ENCODE measurements at places on chromosomes 2 and 18.

GRCh38 chr2:157793053-157793612 is 83.0 kb downstream of the ACVR1 start:
- no peak for DNase-seq

DNA sequence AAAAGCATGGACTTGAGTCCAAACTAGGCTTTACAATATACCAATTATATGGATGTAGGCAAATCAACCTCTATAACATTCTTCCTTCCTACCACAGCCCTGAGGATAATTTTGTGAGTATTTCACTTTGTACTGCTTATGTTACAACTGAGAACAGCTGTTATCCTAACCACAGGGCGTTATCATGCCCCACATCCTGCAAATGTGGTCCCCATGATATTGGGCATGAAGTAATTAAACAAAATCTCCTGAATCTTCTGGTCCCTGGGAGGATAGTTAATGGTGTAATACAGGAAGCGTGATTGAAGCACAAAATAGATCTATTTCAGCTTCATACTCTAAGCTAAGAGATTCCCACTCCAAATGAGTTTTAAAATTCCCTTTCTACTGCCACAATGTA is 223.6 kb downstream of the CDH20 start:
- DNase-seq, result peak; percentile 52

GRCh38 chr2:59920307-59920706 is 633.1 kb downstream of the BCL11A start:
- no peak for DNase-seq

GRCh38 chr18:22219568-22220355 is 50.4 kb downstream of the GATA6 start:
- no peak for DNase-seq

DNA sequence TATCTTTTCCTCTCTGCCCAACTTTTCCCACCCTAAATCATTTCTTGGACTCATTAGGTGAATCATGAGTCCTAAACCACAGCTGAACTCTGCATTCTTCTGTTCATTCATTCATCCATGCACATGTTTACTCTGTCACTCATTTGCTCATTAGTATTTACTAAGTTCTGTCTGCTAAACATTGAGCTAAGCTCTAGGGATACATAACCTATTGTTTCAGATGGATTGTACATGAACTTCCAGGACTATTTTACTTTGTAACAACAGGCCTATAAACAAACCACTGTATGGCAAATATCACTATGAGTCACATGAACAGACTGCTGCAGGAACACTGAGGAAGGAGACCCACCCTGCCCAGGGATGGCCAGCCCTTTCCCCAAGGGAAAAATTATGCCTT is 14.6 kb upstream of the DYNC2LI1 start:
- no peak for DNase-seq

DNA sequence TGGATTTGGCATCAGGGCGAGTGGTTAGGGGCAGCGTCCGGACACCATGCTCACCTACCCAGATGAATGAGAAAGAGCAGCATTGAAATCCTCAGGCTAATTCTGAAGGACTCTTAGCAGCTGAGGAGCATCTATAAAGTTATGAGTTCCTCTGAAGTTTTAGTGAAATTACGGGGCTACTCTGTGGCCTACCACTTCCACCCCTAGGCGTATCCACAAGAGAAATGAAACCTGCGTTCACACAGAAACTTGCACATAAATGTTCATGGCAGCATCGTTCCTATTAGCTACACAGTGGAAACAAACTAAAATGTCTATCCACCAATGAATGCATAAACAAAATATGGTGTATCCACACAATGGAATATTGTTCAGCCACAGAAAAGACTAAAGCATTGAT is 98.0 kb downstream of the GBX2 start:
- no peak for DNase-seq

- peak; percentile 50 for DNase-seq
Observed at GRCh38 chr2:62814123-62814522, 108.6 kb downstream of the EHBP1 start.

DNA sequence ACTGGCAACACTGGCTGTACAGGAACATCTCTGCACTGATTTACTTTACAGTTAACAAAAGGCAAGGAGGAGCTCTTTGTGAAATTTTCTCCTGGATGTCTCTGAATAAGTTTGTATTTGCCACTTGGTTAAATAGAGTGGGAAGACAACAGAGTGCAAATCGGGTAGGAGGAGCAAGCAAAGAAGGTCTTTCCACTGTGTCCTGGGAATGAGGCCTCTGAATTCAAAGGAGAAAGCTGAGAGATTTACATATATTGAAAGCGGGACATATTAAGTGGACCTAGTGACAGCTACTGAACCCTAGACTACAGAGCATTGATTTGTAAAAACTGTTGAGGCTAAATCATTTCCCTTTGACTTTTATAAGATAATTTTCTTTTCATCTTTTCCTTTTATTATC is 117.4 kb upstream of the CHRNA1 start:
- no peak for DNase-seq

GRCh38 chr2:154194909-154195643 is 323.4 kb downstream of the GALNT13 start:
- DNase-seq, result no peak

DNA sequence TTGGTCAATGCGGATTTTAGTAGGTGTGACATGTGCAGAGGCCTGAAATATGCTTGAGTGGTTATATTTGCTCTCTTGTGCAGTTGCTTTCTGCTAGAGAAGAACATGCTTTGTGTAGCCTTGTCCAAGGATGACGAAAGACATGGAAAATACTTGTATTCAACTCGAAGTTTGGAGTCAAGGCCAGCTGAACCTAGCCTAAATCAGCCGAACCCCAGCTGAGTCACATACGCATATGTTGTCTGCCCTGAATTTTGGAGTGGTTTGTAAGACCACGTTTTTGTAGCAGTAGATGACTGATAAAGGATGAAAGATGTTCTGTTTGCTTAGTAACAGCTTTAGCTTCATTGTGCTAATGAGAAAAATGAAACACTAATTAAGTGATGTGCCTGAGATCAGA is 22.5 kb upstream of the SPAG16 start:
- DNase-seq, result no peak

DNA sequence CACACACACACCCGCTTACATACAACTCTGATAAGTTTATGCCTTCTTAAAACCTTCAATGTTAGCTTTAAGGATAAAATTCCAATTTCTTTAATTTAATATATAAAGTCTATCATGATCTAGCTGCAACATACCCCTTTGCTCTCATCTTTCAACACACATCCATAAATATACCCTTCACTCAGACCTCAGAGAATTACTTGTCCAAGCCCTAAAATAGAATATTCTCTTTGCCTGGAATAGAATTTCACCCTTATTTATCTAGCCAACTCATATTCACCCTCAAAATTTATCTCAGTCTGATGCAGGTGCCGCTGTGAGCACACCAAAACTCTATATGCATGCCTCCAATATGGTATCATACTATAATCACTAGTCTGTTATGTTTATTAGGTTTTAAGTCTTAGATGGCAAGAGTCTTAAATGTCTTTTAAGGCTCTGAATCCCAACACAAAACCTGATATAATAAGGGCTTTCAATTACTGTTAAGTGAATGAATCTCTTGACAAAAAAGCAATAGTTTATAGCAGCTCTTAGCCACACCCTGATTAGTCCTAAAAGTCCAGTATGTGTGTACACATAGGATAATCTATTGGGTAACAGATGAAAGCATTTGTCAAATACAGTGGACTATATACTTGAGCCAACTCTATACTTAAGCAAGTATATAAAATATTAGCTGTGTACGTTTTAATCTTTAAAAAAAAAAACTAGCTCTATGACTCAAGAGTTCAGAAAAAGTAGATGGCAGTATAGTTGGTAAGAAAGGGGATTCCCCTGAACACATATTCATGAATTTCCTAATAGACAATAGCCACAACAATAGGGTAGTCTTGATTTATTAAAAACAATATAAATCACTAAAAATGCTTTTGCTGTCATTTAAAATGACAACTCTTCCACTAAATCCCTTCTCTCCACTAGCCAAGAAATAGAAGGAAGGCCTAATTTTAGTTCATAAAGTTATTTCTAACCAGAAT is 144.5 kb downstream of the EXOC6B start:
- no peak for DNase-seq

- no peak for DNase-seq
Observed at GRCh38 chr2:168816369-168816768, 13.9 kb downstream of the NOSTRIN start.

GRCh38 chr2:45874344-45874743 is 222.9 kb downstream of the PRKCE start:
- no peak for DNase-seq

- DNase-seq, result no peak
Observed at GRCh38 chr2:42127425-42128424, 41.4 kb upstream of the EML4 start.

GRCh38 chr2:189142893-189143759 is 36.4 kb downstream of the COL5A2 start:
- DNase-seq, result peak; percentile 72

DNA sequence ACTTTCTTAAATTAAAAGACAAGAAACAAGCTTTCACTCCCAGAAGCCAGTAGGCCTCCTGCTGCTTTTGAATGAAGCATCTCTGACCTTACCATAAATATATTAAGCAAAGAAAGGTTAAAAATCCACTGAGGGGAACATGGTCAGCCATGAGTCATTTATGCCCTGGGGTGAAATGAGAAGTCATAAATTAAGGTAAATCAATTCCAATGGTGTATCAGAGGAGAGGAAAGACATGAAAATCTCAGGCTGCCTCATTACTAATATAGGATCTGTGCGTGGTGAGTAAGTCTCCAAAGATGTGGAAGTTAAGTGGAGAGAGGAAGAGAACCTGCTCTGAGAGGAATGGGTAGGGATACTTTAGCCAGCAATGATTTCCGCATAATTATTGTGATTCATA is 292.3 kb upstream of the CHAC2 start:
- no peak for DNase-seq

- DNase-seq, result no peak
Observed at GRCh38 chr2:119674711-119675500, 4.1 kb upstream of the TMEM177 start.

DNA sequence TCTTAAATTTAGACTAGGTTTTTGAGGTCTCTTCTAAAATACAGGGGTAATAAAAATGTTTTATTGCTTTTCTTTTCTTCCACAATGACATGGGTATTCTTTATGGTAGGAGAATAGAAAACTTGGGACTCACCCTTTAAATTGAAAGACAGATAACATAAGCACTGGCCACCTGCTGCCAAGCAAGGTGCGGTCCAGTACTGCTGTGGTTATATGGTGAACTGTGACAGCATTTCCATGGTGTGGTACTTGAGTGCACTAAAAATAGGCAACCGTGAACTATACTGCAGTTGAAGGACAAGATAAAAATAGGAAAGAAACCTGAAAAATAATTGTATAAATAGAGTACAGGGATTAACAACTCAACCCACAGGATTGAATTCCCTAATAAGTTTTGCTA is 54.4 kb upstream of the GRB14 start:
- no peak for DNase-seq

DNA sequence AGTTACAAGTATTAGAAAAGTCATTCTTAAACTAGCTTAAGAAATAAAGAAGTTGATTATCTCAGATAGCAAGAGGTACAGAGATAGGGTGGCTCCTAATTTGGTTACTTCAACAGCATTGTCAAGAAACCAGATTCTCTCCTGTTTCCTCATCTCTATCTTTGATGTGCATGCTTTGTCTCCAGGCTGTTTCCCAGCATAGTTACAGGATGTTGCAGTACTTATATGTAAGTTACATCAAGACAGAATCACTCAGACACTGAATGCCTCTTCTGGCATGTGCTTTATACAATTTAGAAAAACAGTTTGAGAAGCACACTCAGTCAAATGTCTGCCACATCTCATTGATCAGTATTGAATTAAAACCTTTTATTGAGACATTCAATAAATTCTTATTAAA is 189.5 kb upstream of the UBE2E3 start:
- DNase-seq, result no peak

- DNase-seq, result peak; percentile 40
Observed at GRCh38 chr2:219513787-219514186, 495 bp upstream of the ASIC4 start.

- DNase-seq, result no peak
Observed at GRCh38 chr18:77001979-77002378, 130.6 kb downstream of the MBP start.

- DNase-seq, result no peak
Observed at GRCh38 chr2:154692927-154693326, 5.6 kb upstream of the KCNJ3 start.

GRCh38 chr2:229713371-229714079 is 830 bp downstream of the DNER start:
- peak; percentile 39 for DNase-seq

GRCh38 chr18:33700513-33700976 is 122.5 kb downstream of the ASXL3 start:
- DNase-seq, result no peak

DNA sequence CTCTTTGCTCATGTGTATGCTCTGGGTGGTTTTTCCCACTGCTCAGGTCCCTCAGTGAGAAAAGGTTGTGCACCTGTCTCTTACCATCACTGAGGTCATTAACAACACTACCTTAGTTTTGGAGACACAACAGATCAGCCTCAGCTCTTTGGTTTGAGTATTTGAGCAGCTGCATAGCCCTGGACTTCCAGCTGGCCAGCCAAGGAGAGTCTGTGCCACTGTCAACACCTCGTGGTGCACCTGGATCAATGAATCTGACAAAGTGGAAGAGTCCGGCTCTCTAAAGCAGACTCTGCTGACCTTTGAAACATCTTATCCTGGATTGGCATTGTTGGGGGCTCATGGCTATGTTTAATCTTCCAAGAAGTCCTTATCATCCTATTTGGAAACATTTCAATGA is 30.0 kb downstream of the SERPINB8 start:
- DNase-seq, result no peak

DNA sequence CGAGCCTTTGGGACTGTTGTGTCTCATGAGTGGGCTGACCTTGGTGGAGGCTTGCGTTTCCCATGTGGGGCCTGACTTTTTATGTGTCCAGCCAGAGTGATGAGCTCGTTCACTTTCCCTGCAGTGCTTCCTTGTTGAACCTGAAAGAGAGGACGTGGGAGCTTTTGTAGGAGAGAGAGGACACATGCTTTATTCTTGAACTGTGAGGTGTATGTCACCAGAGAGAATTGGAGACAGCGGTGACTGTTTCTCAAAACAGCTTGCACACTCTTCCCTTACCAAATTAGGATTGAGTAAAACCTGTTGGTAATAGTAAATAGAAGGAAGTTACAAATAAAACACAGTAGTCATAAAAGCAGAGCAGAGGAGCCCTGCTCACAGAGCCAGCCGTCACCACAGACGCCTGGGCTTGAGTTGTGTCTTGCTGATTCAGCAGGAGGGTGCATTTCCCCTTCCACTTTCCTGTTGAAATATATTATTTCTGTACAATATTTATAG is 60.7 kb downstream of the INPP4A start:
- DNase-seq, result peak; percentile 91

- no peak for DNase-seq
Observed at GRCh38 chr2:34991508-34992274, 1363.9 kb upstream of the CRIM1 start.

Measured in common myeloid progenitor, CD34-positive (primary cell).